NCI-H446 treated with DMSO at 0.1 percent for 48 hours (cell line): ENCODE measurements at places on chromosomes 12 and 14.

- no peak for DNase-seq
These were observed 55.9 kb upstream of the DIO3 start for GRCh38 chr14:101505236-101505970.

DNA sequence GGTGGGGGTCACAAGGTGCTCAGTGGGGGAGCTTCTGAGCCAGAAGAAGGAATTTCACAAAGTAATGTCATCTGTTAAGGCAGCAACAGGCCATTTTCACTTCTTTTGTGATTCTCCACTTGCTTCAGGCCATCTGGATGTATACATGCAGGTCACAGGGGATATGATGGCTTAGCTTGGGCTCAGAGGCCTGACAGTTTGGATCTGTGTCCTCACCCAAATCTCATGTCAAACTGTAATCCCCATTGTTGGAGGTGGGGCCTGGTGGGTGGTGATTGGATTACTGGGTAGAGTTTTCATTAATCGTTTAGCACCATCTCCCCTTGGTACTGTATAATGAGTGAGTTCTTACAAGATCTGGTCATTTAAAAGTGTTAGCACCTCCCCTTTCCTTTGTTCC, 36.4 kb downstream of the TESPA1 start:
- no peak for DNase-seq

GRCh38 chr14:61698206-61698980, 3.1 kb downstream of the HIF1A start:
- DNase-seq = no peak

DNA sequence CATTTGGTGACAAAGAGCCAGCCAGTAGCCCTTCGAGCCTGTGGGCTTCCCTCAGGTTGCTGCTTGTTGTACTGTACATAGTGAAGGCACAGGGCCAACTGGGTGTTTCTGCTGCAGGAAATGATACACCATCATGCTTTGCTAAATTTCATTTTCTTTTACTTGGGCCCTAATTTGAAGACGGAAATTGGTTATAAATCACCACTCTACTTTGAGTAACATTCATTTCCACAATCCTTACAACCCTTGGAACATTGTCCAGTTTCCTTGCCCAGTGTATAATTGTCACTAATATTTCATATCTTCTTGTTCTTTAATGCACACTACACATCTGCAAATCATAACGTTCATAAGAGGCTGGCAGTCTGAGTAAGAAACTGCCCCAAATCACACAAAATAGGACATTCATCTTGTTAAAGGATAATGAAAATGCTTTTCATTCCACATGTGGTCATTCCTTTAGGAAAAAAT, 30.2 kb downstream of the MSRB3 start:
- DNase-seq = no peak

DNA sequence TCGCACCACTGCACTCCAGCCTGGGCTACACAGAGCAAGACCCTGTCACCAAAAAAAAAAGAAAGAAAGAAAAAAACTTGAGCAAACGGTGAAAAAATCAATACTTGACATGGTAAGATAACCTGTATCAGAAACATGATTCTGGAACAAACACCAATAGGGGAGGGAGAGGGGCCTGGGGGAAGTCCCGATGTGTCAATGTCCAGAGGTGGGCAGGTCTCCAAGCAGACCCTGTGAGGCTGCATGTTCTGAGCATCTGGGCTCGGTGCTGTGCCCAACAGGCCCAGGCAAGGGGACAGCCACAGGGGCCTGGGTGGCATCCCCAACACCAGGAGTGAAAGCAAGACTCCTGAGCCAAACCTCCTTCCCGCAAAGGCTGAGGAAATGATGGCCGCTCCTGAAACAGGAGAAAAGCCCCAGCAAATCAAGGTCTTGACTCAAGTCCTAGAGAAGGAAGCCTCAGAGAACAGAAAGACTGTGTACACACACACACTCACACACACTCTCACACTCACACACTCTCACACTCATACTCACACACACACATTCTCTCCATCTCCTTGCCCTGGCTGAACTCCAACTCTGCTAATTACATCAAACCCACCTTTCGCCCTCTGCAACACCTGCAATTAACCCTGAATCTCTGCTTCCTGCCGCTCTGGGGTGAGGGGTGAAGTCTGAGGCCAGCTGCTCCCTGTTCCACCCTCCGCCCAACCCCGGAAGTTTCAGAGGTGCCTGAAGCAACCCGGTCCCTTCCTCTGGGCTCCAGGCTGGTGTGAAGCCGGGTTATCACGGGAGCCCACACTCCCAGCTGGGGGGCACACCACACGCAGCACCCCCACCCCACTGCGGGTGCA, 20.4 kb downstream of the CCDC88C start:
- no peak for DNase-seq
